ENCODE measurements at places on chromosomes 1 and 21.

DNA sequence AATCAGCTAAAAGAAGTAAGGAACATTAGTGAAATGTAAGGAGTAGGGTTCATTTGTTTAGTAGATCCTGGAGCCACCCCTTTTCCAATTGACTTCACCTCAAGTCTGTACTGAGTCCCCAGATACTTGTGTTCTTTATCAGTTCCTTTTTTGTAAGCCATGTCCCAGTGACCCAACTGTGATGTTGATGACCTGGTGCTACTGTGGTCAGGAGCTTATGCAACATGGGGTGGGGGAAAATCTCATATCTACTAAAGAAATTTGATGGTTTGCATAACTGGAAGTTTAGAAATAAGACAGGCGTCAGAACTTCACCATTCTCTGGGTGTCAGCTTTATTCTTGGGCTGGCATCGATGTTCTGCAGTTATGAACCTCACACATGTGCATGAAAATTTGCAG is 120.5 kb downstream of the LRRC7 start:
- no peak for DNase-seq

DNA sequence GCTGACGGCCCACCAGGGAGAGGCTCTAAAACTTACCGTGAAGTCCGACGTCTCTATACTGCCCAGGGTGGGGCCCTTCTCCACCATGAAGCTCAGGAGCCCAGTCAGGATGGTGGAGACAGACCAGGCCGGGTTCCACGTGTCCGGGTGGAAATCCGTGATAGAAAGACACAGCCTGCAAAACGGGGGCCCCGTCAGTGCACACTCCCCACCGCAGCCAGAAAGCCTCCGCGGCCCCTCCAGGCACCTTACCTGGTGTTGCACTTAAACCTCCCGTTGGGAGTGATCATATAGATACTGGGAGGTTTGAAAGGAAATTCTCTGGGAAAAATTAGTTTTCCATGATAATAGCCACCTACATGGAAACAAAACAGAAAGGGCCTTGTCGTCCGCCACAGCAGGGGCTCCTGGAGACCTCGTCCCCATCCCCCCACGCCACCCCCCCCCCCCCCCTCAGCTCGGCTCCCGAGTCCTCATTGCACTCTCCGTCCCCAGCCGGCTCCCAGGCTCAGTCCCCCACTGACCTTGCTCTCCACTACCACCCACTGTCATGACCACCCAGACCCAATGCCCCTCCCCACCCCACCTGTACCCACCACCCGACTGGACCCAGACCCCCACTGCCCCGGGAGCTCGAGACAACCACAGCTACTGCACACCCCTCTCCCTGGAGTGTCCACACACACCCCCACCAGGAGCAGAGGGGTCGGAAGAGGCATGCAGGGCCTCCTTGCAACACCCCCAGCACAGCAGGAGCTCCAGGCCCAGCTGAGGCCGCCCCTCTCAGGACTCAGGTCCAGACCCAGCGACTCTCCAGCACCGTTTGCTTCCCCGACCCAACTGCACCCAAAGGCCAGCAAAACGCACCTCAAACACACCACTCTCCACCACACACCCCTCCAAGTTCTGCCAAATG is 10.7 kb upstream of the C1QTNF12 start:
- no peak for DNase-seq

- no peak for DNase-seq
These were observed 247.1 kb upstream of the RAB4A start for GRCh38 chr1:229023651-229024300.

GRCh38 chr1:151156515-151156819 is at the start of gene TNFAIP8L2:
TNFAIP8L2 (plus strand) TSS chr1:151156649; CDS start chr1:151158698, 2,049 bp downstream.
- peak; percentile 58 for DNase-seq

DNA sequence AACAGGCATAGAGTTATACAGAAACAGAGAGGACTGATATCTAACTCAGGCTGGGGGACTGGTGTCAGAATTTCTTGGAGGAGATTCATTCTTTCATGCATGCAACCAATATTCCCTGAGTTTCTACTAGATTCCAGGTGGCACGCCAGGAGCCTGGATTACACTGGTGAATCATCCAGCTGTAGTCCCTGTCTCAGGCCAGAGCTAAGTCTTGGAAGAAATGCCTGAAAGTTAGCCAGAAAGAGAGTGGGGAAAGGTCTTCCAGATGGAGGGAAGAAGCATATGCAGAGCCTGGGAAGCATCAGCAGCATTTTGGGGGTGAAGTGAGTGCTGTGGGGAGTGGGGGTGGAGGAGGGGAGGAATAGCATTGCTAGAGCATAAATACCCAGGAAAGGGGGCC is 239.1 kb downstream of the OMA1 start:
- no peak for DNase-seq

GRCh38 chr1:87126886-87127505 is 201.7 kb upstream of the LMO4 start:
- DNase-seq = no peak

DNA sequence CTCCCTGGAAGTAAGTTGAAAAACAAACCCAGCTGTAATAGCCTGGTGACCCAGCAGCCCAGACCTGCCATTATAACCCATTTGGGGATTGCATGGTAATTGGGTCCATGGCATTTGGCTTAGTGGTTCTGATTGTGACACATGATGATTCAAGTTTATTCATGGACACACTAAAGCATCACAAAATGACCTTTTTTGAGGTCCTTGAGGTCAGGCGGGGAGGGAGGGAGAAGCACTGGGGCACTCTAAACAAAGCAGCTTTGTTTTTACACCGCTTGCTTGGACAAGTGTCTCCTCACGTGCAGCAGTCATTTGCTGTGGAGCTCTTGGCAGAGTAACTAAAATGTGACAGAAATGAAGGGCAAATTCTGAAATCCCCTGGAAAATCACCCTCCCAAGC is 241.0 kb upstream of the SGIP1 start:
- no peak for DNase-seq

- no peak for DNase-seq
These were observed 735.8 kb downstream of the LTN1 start for GRCh38 chr21:28256837-28257236.

GRCh38 chr1:53295726-53296116 is 32.1 kb downstream of the LRP8 start:
- DNase-seq = no peak
